ENCODE measurements at places on chromosomes 5 and 9.
A peak's percentile ranks its signal among the peaks of the same experiment; 100 is the strongest.

DNA sequence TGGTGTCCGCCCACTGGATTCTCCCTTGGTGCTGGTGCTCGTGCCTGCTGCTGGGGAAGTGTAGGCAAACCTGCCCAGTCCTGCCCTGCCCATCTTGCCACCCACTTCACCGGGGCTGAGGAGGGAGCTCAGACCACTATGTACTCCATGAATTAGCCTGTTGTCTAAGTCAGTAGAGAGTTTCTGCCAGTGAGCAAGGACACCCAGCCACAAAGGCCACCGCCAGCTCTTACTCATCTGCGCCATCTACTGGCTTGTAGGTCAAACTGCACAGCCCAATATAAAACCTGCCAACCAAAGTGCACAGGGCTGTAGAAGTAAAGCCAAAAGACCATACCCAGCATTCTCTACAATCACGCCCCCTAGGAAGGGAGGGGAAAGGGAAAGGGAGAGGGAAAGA, 102.3 kb downstream of the GLIS3 start:
- DNase-seq = no peak

DNA sequence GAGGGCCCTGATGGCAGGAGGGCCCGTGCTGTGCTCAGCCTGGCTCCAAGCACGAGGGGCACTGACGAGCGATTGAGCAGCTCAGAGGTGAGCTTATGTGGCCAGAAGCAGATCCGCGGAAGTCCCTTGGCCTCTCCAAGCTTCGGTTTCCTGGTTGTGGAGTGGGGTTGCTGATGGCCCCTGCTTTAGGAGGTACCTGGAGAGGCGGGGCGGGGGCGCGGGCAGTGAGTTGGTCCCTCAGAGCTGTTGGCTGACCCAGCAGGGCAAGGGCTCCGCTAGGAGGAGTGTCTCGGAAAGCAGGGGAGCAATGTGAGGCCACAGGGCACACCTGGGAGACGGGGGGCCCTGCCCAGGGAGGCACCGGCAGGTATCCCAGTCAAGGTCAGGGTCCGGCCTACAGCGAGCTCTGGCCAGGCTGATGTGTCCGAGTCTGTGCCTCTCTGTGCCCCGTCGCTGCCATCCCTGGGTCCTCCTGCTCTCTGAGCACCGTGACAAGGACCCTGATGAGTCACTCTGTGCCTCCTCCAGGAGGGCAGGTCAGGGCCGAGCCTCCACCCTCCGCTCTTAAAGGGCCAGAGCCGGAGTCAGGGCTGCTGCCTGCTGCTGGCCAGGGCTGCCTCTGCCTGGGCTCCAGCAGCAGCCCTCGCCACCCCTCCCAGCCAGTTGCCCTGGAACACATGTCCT, 14.8 kb downstream of the NCS1 start:
- DNase-seq = no peak

GRCh38 chr9:133690081-133690561, 48.0 kb downstream of the SARDH start:
- DNase-seq = no peak

DNA sequence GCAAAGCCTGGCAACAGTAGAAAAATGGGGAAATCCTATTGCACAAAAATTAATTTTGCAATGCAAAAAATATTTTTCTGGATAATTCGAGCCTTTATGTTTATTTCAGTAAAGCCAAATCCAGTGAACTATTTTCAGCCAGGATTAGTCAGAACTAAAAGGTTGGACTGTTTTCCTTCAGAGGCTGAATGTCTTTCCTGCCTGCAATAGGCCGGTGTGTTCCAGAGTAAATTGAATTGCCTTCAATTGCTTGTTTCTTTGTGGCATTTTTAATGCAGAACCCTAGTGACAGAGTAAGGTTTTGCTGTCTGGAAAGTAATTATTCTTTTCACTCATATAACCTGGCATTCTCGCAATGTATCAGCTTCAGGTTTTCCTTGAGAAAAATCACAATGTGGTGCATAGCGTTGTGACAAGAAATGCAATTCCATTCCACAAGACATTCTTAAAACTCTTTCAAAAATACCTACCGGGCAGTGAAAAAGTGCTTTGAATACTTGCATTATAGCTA, 183.7 kb downstream of the GLIS3 start:
- DNase-seq = no peak

DNA sequence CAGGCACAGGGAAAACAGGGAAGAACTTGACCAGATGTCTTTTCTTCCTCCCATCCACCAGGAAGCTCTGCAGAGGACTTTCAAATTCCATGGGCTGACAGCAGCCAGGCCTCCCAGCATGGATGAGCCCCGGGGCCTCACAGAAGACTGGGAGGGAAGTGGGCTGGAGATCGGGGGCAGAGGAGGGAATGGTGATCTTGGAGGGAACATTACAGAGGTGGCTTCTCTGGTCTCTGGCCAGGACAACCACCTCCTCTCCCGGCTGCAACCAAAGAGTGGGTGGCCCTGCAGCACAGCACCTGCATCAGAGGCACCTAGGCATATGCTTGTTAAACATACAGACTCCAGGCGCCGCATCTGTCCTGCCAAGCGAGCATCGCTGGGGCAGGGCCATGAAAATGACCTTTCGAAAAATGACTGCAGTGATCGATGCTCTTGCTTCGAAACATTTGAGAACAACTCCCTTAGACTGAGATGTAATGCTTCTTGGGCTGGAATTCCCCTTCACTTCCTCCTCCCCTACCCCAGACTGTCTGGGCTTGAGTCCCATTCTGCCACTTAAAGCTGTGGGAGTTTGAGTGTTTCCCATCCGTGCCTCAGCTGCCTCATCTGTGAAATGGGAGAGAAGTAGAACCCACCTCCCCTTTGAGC, 68.7 kb upstream of the UNC5A start:
- peak; percentile 45 for DNase-seq

DNA sequence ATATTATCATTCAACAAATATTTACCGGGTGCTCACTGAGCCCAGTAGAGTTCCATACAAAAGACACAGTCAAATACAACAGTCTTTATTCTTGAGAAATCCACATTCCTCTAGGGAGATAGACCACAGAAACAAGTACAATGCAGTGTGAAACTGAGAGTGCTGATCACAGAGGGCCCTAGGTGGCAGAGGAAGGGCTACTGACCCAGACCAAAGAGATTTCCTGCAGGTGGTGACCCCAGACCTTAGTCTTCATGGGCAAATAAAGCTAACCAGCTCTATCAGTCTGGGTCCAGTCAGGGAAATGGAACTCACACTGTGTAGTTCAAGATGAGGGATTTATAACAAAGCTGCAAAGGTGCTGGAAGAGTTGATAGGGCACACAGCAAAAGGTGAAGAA, 110.4 kb upstream of the SLC27A6 start:
- no peak for DNase-seq

- no peak for DNase-seq
These were observed 128.1 kb upstream of the LHFPL2 start for GRCh38 chr5:78776637-78777036.

GRCh38 chr9:77851882-77852595, 179.6 kb downstream of the GNAQ start:
- DNase-seq = no peak

DNA sequence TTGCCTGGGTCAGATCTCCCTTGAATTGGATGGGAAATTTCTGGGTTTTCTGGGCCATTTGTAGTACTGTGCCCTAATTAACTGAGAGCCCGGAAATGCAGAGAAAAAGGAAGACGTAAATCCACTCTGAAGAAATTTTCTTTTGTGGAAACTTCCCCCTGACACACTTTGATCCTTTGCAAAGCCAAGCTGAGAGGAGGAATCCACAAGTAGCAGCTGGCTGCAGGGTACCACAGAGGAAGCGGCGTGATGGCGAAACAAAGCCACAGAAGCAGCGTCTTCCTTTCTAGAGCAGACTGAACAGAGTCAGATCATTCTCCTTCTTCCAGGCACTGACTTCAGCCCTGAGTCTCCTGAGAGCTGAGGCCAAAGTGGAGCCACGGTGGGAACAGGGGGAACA, 47.1 kb upstream of the ZNF354A start:
- DNase-seq = no peak

GRCh38 chr9:90432951-90433350, 209.7 kb downstream of the DIRAS2 start:
- no peak for DNase-seq

DNA sequence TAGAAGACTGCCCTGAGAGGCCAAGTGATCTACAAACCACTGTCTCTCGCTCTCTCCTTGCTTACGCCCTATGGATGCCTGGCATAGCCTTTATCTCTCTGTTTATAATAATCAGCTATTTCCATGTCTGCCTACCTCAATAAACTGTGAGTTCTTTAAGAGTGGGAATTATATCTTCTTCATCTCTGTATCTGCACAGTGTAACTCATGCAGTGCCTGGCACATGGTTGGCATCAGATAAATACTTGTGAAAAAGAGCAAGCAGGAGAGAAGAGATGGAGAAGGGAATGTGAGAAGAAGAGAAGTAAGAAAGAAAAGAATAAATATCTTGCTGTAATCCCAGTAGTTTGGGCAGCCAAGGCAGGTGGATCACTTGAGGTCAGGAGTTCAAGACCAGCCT, 94.6 kb upstream of the TNPO1 start:
- DNase-seq = no peak

DNA sequence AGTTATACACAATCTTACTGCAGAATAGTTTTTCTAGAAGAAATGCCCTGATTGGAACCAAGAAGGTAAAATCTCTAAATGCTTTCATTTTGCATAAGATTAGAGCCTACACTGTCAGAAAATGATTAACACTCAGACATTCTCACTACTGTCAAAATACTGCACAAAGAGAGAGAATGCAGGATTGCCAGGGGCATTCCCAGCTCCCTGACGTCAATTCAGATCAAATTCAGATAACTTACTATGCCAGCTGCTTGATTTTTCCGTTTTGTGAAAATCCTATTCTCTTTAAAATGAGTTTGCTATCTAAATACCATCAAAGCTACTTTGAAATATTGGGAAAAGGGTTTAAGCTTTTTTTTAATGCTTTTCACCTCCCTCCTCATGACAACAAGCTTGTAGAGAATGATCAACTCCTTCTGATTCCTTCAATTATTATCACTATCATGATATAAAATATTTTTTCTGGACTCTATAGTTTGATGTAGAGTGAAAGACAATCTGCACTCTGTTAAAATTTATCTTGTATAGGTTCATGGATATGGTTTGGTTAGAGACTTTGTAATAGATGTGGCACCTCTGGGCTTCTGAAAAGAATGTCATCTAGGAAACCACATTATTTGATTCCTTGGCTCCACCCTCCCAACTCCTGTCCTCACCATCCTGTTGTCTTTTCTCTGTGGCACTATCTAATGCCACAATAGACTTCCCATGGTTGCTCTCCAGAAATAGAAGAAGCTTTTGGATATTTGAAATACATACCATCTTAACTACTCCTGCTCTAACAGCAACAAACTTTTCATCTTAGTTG, 407.7 kb downstream of the PDE4D start:
- no peak for DNase-seq

GRCh38 chr5:42583322-42583721, 160.1 kb downstream of the GHR start:
- no peak for DNase-seq

DNA sequence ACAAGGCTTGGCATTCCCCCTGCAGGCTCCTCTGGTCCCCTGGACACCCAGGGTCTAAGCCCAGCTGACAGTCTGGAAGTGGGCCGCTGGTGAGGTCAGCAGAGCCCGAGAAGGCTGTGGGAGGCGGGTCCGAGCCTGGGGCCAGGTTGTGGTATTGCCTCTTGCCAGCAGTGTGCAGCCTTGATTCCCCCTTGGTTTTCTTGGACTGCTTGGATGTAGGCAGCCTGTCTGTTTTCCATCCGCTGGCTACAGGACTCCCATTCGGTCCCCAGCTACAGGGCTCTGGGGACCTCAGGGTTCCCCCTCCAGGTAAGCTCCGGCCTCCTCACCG, 1.6 kb downstream of the AIF1L start:
- DNase-seq = no peak

DNA sequence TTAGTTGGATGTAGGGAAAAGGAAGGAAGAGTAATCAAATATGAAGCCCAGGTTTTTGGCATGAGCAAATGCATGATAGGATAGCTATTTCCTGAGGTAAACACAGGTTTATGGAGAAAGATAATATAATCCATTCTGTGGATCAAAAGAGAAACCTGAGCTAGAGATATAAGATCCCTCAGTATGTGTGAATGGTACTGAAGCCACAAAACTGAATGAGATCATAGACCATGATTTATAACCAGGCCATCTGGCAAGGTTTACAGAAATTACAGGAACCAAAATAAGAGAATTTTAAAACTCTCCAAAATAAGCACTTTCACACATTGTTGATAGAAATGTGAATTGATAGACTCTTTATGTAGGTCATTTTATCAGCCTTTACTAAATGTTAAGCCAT, 28.7 kb upstream of the ECM2 start:
- no peak for DNase-seq

DNA sequence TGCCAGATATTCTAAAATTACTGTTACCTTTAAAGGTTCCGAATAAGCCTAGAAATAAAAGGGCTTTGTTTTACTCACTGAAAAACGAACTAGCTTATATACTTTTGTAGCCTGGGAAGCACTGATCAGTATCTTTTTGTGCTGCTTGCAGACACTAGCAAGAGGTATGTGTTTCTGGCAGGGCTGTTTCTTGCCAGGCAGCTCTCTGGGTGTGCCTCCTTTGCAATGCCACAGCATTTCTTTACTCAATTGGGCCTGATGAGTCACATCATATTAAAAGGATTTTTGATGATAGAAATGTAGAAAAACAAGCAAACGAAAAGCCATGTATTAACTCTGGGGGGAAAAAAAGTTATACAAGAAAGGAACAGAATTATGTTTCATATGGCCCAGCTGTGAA, 35.6 kb downstream of the CD180 start:
- no peak for DNase-seq

DNA sequence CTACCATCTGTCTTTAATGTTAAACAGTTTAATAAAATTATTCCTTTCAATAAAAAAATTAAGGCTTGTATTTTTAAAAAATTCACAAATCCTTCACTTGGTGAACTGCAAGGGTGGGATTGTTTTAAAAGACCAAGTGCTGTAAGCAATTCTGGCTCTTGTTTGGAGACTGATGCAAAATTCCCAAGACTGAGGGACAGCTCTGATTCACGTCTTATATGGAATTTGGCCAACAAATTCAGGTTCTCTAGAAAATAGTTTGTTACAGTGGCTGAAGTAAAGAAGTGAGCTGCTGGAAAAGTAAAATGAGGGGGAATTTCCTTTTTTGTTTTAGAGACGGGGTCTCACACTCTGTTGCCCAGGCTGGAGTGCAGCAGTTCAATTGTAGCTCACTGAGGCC, 58.3 kb downstream of the PRELID2 start:
- DNase-seq = no peak

DNA sequence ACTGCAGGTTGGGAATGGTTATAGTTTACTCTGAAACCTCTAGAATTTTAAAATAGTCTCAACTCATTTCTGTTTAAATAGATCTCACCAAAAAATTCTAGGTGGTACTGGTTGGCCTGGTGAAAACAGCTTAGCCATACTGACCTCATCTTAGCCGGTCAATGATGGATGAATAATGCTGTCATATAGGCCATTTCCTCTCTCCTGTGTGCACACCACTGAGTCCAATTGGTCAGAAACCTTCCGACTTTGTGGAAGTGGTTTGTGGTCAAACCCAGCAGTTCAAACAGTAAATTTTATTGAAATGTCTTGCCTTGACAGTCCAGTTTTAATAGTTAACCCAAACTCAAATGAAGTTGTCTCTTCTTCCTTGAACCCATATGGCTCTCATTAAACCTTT, 98.6 kb downstream of the GIN1 start:
- no peak for DNase-seq

GRCh38 chr5:98770209-98770910, 3.1 kb upstream of the RGMB start:
- DNase-seq = peak; percentile 71

GRCh38 chr5:154501566-154501965, 23.5 kb upstream of the HAND1 start:
- DNase-seq = no peak

GRCh38 chr5:172936401-172936800, 22.8 kb upstream of the RPL26L1 start:
- no peak for DNase-seq
